ENCODE measurements at places on chromosomes 2 and 18. TPM values are rescaled to one million over a fixed set of nuclear protein-coding genes. Genes with fewer than 3 reads are reported as not detected.
A peak's percentile ranks its signal among the peaks of the same experiment; 100 is the strongest.

DNA sequence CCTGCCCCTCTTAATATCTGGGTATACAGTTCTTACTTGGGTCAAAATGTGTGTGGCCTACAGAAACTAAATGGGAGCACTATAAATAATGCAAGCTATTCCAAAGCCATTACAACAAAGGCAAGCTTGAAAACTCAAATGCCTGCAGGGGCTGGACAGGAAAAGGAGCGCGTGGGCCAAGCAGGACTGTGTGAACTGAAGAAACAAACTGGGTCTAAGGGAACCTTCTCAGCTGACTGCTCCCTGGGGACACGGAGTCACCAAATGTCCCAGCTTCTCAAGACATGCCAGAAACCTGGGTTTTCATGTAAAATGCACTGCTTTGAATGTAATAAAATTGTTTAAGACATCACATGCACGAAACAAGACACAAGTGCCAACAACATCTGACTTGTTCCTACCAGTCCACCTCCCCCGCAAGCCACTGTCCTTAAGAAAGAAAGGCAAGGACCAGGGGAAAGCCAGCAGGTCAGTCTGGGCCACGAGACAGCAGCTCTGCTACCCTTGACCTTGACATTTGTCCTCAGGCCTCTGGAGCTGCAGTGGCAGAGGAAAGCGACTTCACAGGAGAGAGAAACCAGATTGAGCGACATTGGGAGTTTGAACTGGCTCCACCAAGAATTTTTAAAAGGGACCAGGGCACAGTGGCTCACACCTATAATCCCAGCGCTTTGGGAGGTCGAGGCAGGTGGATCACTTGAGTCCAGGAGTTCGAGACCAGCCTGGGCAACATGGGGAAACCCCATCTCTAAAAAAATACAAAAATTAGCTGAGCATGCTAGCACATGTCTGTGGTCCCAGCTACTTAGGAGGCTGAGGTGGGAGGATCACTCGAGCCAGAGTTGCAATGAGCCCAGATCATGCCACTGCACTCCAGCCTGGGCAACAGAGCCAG is 89.7 kb upstream of the SH3BP4 start:
- no peaks in the 10 kb centered on the region for H3K4me1 ChIP-seq
- peaks cover 18% of the 10 kb centered on the region for H3K27me3 ChIP-seq
- no peak for DNase-seq

- peaks cover 6% of the 10 kb centered on the region for H3K4me1 ChIP-seq
- no peak for DNase-seq
- peaks cover 3% of the 10 kb centered on the region for H3K36me3 ChIP-seq
Measured at GRCh38 chr2:1407950-1408675, 5.2 kb upstream of the TPO start.

- H3K4me1 ChIP-seq = no peaks in the 10 kb centered on the region
- H3K27ac ChIP-seq = no peak overlapping the region
- DNase-seq = no peak
- H3K36me3 ChIP-seq = no peaks in the 10 kb centered on the region
Measured at GRCh38 chr2:167925758-167926157, 321.6 kb downstream of the STK39 start.

The TSGA10 gene
- 7.7 TPM for total RNA-seq

The GCC2 gene
- total RNA-seq = 81.3 TPM

The RHBDD1 gene
- total RNA-seq = 41.5 TPM

GRCh38 chr18:77052983-77053309 is 79.6 kb downstream of the MBP start:
- H3K4me3 ChIP-seq = peak overlapping the region; percentile 90
- DNase-seq = no peak
- H3K27ac ChIP-seq = peak overlapping the region; percentile 98
- peaks cover 2% of the 10 kb centered on the region for H3K36me3 ChIP-seq
- H3K27me3 ChIP-seq = no peaks in the 10 kb centered on the region
- H3K4me1 ChIP-seq = peaks cover 52% of the 10 kb centered on the region

- no peaks in the 10 kb centered on the region for H3K36me3 ChIP-seq
- no peak for DNase-seq
- H3K4me3 ChIP-seq = no peak overlapping the region
- H3K4me1 ChIP-seq = peaks cover 10% of the 10 kb centered on the region
- H3K27me3 ChIP-seq = peaks cover 66% of the 10 kb centered on the region
Measured at GRCh38 chr18:3875376-3875775, 425.4 kb downstream of the TGIF1 start.

GRCh38 chr18:58578321-58578720 is 50.6 kb downstream of the ALPK2 start:
- H3K4me3 ChIP-seq = peak overlapping the region; percentile 36
- peaks cover 15% of the 10 kb centered on the region for H3K27me3 ChIP-seq
- H3K4me1 ChIP-seq = peaks cover 10% of the 10 kb centered on the region
- no peak for DNase-seq

DNA sequence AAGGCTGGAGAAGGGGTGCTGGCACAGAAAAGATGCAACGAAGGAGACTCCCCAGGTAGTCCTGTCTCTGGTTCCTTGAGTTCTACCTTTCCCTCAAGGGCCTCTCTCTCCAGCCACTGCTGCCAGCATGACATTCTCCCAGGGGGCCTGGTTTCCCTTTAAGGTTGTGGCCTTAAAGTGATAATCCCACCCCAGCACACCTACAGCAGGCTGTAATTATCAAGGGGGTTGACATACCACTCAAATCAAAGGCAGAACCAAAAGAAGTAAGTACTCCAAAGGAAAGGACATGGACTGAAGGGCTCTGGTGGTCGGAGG is 127.4 kb upstream of the MSH6 start:
- DNase-seq = no peak
- H3K4me1 ChIP-seq = no peaks in the 10 kb centered on the region
- H3K4me3 ChIP-seq = no peak overlapping the region
- no peak overlapping the region for H3K27ac ChIP-seq
- no peaks in the 10 kb centered on the region for H3K36me3 ChIP-seq

GRCh38 chr18:44828080-44828479 is 147.4 kb downstream of the SETBP1 start:
- H3K4me1 ChIP-seq = peaks cover 2% of the 10 kb centered on the region
- H3K27ac ChIP-seq = no peak overlapping the region
- H3K4me3 ChIP-seq = no peak overlapping the region
- no peak for DNase-seq
- peaks cover under 1% of the 10 kb centered on the region for H3K36me3 ChIP-seq
- peaks cover 9% of the 10 kb centered on the region for H3K27me3 ChIP-seq

DNA sequence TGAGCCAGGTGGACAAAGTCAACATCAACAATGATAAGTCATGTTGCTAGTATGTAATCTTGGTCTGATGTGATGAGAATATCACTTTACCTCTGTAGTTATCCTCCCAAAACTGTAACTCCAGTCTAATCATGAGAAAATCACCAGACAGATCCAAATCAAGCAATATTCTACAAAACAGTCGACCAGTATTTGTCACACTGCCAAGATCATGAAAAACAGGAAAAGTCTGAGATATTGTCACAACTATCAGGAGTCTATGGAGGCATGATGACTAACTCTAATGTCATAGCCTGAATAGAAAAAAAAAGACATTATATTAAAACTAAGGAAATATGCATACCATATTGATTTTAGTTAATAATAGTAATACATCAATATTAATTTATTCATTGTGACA is 1883.3 kb upstream of the CELF4 start:
- H3K4me1 ChIP-seq = no peaks in the 10 kb centered on the region
- no peak for DNase-seq
- no peaks in the 10 kb centered on the region for H3K36me3 ChIP-seq
- H3K27me3 ChIP-seq = no peaks in the 10 kb centered on the region
- no peak overlapping the region for H3K27ac ChIP-seq

DNA sequence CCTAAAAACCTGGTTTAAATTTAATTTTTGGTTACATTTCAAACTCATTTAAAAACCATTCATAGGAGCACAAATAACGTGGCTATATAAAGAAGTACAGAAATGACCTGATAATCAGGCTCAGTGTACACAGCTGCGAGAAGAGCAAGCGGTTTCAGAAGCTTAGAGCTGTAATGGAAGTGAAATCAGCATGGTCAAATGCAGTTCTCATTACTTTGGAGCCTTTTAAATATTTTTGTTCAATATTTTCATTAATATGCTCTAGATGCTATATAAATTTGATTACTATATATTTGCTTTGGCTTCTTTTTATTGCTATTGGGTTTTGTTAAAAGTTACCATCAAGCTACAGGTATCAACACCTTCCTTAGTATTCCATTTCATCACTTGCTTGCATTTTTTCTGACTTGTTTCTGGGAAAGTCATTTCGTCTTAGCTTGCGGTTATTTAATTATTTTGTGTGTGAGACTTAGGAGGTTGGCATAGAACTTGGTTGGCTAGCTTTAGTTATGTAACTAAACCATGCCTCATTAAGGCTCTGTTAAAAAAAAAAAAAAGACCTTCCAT is 58.7 kb downstream of the AFTPH start:
- peaks cover 3% of the 10 kb centered on the region for H3K4me1 ChIP-seq
- H3K36me3 ChIP-seq = peaks cover under 1% of the 10 kb centered on the region
- no peak overlapping the region for H3K27ac ChIP-seq
- H3K27me3 ChIP-seq = no peaks in the 10 kb centered on the region
- H3K4me3 ChIP-seq = no peak overlapping the region

- H3K36me3 ChIP-seq = peaks cover 6% of the 10 kb centered on the region
- no peak for DNase-seq
- peaks cover 6% of the 10 kb centered on the region for H3K4me1 ChIP-seq
Measured at GRCh38 chr2:102181376-102181775, 5.4 kb upstream of the IL1RL2 start.

- DNase-seq = no peak
- no peak overlapping the region for H3K4me3 ChIP-seq
Measured at GRCh38 chr18:3753106-3753505, 303.1 kb downstream of the TGIF1 start.

GRCh38 chr2:47941936-47942335 is 35.6 kb upstream of the FBXO11 start:
- peaks cover 32% of the 10 kb centered on the region for H3K27me3 ChIP-seq
- H3K36me3 ChIP-seq = no peaks in the 10 kb centered on the region
- H3K4me3 ChIP-seq = no peak overlapping the region
- DNase-seq = no peak
- H3K27ac ChIP-seq = no peak overlapping the region

- no peaks in the 10 kb centered on the region for H3K36me3 ChIP-seq
- H3K27me3 ChIP-seq = no peaks in the 10 kb centered on the region
- no peak for DNase-seq
- H3K4me1 ChIP-seq = no peaks in the 10 kb centered on the region
Measured at GRCh38 chr18:6994771-6995430, 122.7 kb downstream of the LAMA1 start.

The APLF gene
- 5.3 TPM for total RNA-seq

- H3K27me3 ChIP-seq = no peaks in the 10 kb centered on the region
- DNase-seq = no peak
- H3K36me3 ChIP-seq = no peaks in the 10 kb centered on the region
- no peak overlapping the region for H3K27ac ChIP-seq
Measured at GRCh38 chr2:45380131-45380836, 230.8 kb downstream of the SRBD1 start.

DNA sequence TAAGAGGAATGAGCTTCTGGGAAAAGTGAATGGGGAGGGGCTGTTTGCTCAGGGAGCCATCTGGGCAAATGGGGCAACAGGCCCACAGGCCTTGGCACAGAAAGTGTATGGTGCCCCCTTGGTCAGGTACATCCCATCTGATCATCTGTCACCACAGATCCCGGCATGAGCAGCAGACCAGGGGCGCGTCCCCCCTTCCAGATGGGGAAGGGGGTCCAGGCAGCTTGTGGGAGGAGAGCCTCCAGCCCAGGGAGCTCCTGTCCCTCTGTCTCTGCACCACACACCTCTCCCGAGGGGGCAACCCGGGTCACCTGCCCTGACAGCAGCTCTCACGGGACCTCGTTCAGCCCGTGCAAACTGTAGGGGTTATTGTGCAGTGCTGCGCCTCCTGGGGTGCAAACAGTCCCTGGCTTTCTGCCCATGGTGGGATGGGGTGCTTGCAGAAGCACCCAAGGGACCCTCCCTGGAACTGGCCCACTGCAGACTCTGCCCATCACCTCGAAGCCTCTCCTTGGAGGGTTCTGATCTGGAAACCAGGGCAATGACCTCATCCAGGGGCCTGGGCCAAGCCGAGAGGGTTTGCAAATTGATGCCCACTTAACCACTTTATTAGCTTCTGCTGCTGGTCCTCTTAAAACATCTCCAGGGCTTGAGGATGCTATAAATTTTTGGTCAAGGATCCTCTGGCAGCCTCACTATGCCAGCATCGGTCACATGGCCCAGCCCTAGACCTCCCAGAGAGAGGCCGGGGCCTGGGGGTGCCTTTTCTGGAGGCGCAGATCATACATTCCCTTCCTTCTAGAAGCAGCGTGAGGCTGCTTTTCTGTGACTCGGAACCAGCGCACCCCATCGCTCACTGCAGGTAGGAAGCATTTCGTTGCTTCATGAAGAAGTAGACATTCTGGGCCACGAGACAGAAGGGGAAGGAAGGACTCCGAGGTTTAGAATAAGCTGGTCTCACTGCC is 7.6 kb upstream of the BOK start:
- peaks cover 3% of the 10 kb centered on the region for H3K36me3 ChIP-seq
- no peak for DNase-seq
- H3K4me3 ChIP-seq = no peak overlapping the region

The UGT1A10 gene
- total RNA-seq = not detected

GRCh38 chr18:77164763-77165485 is 32.3 kb upstream of the MBP start:
- no peak for DNase-seq
- no peak overlapping the region for H3K27ac ChIP-seq
- no peaks in the 10 kb centered on the region for H3K36me3 ChIP-seq
- H3K4me3 ChIP-seq = no peak overlapping the region
- H3K4me1 ChIP-seq = no peaks in the 10 kb centered on the region
- peaks cover 31% of the 10 kb centered on the region for H3K27me3 ChIP-seq

- no peaks in the 10 kb centered on the region for H3K36me3 ChIP-seq
- DNase-seq = no peak
- peak overlapping the region; percentile 67 for H3K4me3 ChIP-seq
Measured at GRCh38 chr2:9712263-9712662, 81.5 kb upstream of the YWHAQ start.

DNA sequence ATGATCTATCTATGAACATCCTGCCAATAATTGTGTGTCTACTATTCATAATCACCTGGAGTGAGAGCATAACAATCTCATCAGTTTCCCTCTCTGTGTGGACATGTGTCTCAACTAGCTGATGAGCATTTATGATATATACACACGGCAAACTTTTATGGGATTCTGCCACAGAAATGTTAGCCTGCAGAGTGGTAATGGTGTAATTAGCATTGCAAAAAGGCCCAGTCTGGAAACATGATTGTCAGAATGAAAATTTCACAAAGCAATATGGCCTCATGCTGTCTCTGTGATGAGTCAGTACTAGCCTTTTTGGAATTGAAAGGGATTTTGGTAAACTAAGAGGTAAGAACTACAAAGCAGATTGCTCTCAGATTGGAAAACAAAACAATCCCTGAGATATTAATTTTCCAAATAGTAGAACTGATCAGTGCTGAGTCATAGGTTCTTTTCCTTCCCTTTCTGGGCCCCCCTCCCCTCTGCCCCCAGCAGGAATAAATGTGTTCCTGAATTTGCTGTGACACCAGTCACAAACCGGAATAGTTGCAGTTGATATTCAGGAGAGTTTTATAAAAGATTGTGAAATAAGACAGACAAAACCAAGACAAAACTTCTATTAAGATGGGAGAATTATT is 189.2 kb downstream of the OSR1 start:
- DNase-seq = no peak
- no peaks in the 10 kb centered on the region for H3K27me3 ChIP-seq
- no peaks in the 10 kb centered on the region for H3K36me3 ChIP-seq
- H3K4me3 ChIP-seq = no peak overlapping the region
- H3K27ac ChIP-seq = no peak overlapping the region

Data from T-helper 17 cell (primary cell).